ENCODE measurements at places on chromosomes 6 and 20. TPM values are rescaled to one million over a fixed set of nuclear protein-coding genes. Genes with fewer than 3 reads are reported as not detected.
A peak's percentile ranks its signal among the peaks of the same experiment; 100 is the strongest.

GRCh38 chr6:91341473-91341872 is 754.6 kb upstream of the MAP3K7 start:
- no peak for DNase-seq

- DNase-seq: no peak
Measured at GRCh38 chr6:15074806-15075205, 171.1 kb upstream of the JARID2 start.

Gene HCRTR2
- total RNA-seq: not detected

DNA sequence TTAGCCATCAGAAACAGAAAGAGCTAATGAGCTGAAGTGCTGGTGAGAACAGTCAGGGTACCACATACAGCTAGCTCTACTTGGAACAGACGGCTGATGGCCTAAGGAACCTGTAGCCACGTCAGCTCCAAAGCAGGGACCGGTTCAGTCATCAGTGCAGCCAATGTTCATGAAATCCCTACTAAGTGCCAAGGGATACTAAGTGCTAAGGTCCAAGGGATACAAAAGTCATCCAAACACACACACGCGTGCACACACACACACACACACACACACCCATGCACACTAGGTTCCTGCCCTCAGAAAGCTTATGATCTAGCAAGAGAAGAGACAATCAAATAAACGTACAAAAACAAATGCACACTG is 53.6 kb downstream of the MAP3K5 start:
- DNase-seq: no peak

GRCh38 chr6:15487262-15487661 is 175.6 kb downstream of the DTNBP1 start:
- no peak for DNase-seq

- DNase-seq: peak; percentile 63
Measured at GRCh38 chr6:113697632-113698410, 159.3 kb upstream of the MARCKS start.

Gene PRR18
- total RNA-seq: not detected

GRCh38 chr6:116695401-116695800 is 14.4 kb downstream of the KPNA5 start:
- DNase-seq: no peak

GRCh38 chr6:141548966-141549365 is 583.8 kb upstream of the GJE1 start:
- DNase-seq: no peak

Gene RBM24
- 5.4 TPM for total RNA-seq

DNA sequence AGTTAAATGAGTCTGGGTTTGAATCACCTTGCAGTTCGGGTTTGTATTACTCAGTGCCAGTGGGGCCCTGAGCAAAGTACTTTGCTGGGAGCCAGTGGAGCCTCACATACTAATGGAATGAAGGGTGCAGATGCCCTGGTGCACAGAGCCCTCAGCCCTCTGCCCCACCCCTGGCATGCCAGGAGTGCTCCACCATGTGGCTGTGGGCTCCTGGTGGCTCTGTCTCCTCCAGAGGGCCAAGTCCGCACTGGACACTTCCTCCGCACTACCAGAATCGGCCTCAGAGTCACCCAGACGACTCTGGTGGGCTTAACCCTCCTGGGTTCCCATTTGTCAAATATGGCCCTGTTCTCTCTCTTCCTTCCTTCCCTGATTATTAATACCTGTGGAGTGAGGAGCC is 94.0 kb downstream of the STK35 start:
- DNase-seq: no peak

DNA sequence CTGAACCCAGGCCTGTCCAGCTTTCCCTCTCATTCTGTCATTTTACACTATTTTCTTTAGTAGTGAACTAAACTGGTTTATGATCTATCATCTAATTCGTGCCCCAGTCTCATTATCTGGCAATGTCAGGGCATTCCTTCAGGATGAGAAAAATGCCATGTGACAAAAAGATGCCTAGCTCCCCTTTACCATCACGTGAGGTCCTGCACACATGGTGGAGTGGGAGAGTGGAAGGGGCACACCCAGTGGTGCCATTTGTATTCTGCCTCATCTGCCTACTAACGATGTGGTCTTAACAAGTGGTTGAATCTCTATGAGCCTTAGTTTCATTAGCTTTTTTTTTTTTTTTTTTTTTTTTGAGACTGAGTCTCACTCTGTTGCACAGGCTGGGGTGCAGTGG is 41.2 kb downstream of the CDC5L start:
- no peak for DNase-seq

Gene BNIP5
- not detected for total RNA-seq

DNA sequence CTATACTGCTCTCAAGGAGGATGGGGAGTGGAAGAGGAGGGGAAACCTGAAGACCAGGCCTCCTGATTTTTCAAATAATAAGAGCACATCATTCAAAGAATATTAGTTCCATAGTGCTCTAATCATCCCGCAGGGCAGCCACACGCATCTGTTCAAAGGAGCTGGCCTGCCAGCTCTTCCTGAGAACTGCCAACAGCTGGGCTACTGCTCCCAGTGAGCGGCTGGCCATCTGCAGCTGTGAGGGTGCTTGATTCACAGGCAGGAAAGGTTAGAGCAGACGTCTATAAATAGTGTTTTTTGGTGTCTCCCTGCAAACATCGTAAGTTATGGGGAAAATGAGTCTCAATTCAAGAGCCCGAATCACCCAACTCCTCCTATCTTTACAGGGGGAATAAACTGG is 17.3 kb downstream of the NSFL1C start:
- no peak for DNase-seq

Gene RIMS1
- 0.58 TPM for total RNA-seq

GRCh38 chr20:54199721-54200176 is 8.1 kb upstream of the PFDN4 start:
- DNase-seq: no peak

DNA sequence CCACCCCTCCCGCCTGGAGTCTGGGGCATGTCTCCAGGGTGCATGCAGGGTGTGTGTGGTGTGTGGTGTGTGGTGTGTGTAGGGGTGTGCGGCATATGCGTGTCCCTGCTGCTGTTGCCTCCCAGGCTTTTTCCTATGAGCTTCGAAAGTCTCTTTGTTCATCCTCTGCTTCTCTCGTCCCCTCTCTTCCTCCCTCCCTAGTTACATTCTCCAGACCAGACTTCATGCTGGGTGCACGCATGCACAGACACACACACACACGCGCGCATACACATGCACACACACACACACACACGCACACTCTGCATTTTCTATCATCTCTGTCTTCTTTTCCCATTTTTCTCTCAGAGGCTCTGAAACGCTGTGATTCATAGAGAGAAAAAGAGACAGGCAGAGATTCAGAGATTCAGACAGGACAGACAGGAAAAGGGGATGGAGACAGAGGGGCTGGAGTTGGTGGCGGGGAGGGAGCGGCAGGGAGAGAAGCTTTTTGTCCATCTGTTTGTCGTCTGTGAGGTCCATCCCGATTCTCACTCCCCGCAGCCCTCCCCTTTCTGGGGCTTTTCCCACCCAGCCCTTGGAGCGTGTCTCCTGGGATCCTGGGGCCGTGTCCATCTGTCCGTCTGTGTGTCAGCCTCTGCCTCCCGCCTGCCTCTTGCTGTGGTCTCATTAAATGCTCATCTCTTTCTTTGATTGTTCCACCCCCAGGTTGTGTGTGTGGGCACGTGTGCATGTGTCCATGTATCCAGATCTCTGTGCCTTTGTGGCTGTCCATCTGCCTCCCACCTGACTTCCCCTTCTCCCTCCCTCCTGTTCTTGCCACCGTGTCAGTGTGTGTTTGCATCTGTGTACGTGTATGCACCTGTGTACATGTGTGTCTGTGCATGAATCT is 62.6 kb downstream of the SRC start:
- no peak for DNase-seq

Gene GUCA1A
- 1.4 TPM for total RNA-seq

GRCh38 chr20:24746351-24746685 is 202.8 kb upstream of the CST7 start:
- peak; percentile 63 for DNase-seq

DNA sequence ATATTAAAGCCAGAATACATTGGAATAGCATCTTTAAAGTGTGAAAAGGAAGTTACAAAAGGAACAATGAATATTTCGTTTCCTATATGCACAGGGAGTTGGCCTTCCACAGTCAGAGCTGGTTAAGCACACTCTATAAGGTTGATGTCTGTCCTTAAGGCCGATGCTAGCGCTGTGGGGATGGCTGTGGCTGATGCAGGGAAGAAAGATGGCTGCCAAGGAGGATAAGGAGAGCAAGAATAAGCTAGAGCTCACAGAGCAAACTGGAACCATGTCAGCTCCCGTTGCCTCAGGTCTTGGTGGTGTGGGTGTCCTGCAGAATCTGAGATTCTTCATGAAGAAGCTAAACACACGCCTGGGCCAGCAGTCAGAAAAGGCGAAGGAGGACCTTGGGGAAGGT is 20.8 kb upstream of the STX11 start:
- DNase-seq: no peak

Gene SLPI
- total RNA-seq: 68.1 TPM

GRCh38 chr6:138830248-138830647 is 34.4 kb downstream of the ECT2L start:
- DNase-seq: no peak

GRCh38 chr6:138593909-138594757 is 94.8 kb upstream of the NHSL1 start:
- no peak for DNase-seq

DNA sequence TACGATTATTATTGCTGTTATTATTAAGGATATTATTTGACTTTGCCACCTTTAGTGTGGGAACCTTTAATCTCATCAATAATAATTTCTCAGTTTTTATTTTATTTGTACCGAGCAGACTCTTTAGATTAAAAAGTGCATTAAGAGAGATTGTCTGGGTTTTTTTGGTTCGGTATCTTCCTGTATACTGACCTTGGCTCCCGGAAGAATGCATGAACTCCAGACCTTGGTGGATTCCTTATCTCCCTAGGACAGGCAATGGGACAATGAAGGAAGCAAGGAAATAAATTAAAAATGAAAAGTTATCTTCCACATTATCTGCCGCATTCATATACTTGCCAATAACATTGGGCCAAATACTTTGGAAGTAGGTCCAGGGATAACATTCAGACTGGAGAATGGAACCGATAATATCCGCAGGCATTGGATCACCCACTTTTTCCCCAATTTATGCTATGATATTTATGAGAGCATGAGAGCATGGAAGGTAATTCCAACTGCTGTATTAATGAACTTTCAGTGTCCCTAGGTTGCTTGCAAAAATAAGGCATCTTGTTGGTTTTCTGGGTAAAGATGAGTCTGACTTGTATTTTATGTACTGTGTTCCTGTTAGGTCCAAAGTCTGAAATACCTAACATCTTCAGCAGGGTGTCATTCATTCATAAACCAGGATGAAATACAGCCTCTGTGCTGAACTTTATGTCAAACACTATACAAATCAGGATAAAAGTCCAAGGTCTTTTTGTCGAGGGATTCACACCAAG is 232.1 kb downstream of the PLCB1 start:
- DNase-seq: no peak

Gene FAM209B
- not detected for total RNA-seq

GRCh38 chr6:21278375-21278745 is 315.2 kb upstream of the SOX4 start:
- DNase-seq: no peak

GRCh38 chr20:62933966-62934365 is 4.0 kb upstream of the GID8 start:
- no peak for DNase-seq

GRCh38 chr6:30963641-30964040 is 19.9 kb upstream of the MUC21 start:
- no peak for DNase-seq

DNA sequence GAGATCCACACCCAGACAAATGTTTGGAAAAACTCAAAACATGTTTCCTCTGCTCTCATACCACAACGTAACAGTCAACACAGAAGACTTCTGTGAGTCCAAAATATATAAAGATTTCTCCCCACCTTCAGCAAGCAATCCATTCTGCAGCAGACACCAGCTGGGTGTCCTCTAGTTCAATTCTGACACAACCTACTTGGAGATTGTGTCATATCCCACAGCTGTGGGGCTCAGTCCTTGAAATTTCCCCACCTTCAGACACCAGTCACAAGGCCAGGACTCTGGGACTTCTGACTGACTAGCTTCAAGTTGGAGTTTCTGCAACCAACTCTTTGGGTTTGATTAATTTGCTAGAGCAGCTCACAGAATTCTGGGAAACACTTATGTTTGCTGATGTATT is 244.8 kb upstream of the CDYL start:
- no peak for DNase-seq

- peak; percentile 50 for DNase-seq
Measured at GRCh38 chr6:36302227-36302976, 32.5 kb downstream of the PNPLA1 start.

Gene AIF1
- total RNA-seq: not detected

Gene UBE2V1
- 112 TPM for total RNA-seq

Gene CST4
- total RNA-seq: not detected

Gene PDCD2
- 91.2 TPM for total RNA-seq

DNA sequence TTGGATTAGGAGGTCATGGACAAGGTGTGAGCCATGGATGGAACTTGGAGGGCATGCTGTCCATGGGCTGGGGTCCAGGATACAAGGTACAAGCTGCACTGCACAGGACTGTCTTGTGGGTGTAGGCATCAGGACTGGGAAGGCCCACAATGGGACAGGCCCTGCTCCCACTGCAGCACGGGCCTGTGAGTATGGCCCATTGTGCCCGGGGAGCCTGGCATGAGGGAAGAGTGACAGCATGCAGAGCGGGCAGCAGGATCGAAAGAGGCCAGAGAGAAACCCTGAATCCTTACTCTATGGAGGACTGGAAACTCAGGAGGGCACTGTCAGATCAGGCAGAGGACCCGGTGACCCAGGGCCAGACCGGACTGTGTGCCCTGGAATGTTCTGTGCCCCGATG is 211.3 kb downstream of the PREX1 start:
- no peak for DNase-seq

DNA sequence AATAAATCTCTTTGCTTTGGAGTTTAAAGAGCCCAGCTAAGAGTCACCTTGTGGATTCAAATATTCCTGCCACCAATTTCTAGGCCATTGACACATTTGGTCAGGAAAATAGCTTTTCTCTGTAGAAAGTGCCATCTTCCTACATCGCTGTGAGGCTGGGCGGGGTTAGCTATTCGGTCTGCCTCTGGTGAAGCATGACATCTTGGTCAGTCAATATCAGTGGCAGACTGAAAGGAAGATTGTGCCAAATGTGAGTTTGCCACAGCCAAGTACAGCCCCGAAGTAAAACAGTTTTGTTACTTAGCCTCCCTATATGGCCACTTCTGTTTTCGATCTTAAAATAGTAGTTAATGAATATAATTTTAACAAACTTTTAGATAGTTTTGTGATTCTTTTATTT is 65.5 kb upstream of the FABP7 start:
- no peak for DNase-seq

DNA sequence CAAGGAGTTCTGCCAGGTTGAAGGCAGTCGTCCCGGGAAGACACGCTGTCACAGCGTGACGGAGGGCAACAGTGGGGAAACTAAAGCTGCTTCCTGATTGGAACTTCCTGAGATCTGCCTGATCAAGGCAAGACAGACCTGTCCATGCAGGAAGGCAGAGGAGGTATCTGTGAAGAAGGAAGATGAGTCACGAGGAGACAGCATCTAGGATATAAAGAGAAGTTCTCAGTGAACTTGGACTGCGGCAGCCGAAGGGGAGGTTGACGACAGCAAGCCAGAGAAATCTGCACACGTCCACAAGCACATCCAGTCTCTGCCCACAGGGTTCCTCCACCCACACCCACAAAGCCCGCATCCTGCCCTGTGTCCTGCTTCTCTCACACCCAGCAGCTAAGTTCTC is 38.6 kb downstream of the PREP start:
- no peak for DNase-seq

Gene RBBP8NL
- 0.07 TPM for total RNA-seq

Gene KCNK16
- total RNA-seq: not detected

Gene RHAG
- not detected for total RNA-seq
